ENCODE measurements at places on chromosomes 13 and 19.

DNA sequence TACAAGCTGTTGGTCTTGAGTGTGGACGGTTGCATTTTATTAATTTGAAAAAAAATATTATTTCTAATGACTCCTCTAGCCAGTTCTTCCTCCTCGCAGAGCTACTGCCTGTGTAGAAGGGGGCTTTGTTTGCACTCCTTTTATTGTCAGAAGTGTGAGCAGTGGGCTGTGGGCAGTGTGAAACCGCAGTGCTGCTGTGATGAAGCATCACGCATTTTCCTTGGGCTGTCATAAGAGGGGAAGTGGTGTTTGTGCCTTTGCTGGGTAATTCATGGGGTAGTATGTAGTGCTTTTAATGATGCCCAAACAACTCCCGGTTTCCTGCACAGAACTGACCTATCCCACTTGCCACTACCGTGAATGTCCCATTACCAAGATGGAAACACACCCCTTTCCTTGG, 357.3 kb downstream of the ZNF536 start:
- DNase-seq, result no peak

GRCh38 chr19:34034318-34034846, 137.9 kb upstream of the LSM14A start:
- no peak for DNase-seq

DNA sequence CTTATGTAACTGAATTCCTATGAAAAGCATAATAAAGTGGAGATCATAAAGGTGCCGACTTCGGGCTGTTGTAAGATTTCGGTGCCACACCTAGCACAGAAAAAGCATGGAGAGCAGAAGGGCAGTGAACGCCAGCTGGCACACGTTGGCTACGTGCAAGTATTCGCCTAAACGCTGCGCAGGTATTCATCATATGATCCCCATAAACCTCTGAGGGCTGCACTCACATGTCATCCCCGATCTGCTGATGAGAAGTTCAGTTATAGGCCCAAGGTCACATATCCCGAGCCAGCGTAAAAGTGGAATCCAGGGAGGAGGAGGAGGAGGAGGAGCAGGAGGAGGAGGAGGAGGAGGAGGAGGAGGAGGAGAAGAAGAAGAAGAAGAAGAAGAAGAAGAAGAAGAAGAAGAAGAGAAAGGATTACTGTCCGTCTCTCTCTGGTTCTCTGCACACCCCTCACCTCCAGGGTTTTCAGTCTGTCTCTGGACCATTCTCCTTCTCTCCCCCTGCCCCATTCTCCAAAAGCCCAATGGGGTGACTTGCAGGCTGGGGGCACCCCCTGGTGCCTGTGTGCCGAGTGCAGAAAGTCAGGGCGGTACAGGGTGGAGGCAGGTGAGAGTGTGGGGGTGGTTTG, 18.6 kb upstream of the CYP2S1 start:
- DNase-seq, result no peak

GRCh38 chr19:31533114-31533513, 183.9 kb upstream of the TSHZ3 start:
- no peak for DNase-seq

GRCh38 chr13:38348861-38349389, 726 bp upstream of the UFM1 start:
- DNase-seq, result peak; percentile 34

- no peak for DNase-seq
Observed at GRCh38 chr13:108560093-108560492, 69.3 kb upstream of the MYO16 start.

GRCh38 chr13:24495151-24495729, 17.3 kb downstream of the PARP4 start:
- no peak for DNase-seq

GRCh38 chr19:40718774-40719391, 2.0 kb downstream of the ITPKC start:
- no peak for DNase-seq

DNA sequence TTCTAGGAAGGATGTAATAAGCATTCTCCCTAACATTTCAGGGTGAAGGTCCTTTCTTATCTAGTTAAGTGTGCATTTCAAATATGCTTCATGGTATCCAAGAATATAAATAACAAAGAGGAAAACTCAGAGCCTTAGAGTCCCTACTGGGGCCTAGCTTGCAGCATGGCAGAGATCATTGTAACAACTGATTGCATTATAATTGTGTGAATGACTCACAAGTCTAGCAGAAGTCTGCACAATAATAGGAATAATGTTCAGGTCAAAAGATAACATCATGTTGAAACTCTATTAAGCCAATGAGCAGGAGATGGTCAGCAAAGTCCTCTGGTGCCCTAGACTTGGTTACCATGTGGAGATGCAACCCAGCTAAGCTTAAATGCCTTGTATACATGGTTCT, 3.4 kb downstream of the POSTN start:
- DNase-seq, result no peak

DNA sequence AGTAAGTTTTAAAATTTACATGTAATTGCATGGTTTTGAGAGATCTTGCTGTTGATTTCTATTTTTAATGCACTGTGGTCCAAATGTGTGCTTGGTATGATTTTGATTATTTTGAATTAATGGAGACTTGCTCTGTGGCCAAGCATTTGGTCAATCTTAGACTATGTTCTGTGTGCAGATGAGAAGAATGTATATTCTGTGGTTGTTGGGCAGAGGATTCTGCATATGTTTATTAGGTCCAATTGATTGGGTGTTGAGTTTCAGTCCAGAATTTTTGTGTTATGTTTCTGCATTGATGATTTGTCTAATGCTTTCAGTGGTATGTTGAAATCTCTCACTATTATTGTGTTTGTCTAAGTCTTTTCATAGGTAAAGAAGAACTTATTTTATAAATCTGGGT, 82.3 kb downstream of the TDRD3 start:
- no peak for DNase-seq

DNA sequence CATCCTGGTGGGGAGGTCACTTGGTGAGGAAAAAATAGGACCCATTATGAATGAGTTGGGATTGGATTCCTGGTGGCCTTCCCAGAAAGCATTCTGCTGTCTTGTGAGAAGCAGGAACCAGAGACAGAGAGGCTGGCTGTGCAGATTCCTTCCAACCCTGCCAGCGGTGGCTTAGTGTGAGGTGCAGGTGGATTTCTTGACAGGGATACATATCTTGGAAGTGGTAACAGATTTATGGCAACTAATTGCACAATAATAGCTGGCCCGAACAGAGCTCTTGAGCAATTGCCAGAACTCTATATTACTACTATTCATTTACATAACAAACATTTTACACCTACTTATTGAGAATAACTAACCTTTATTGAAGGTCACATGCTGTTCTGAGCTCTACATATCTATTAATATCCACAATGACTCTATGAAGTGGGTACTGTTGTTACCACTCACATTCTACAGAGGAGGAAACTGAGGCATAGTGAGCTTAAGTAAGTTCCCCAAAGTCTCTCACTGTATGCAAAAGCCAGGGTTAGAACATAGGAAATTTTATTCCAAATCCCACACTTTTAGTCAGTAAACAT, 173.9 kb upstream of the SERP2 start:
- no peak for DNase-seq

- no peak for DNase-seq
Observed at GRCh38 chr13:26557051-26557392, 461 bp upstream of the WASF3 start.

DNA sequence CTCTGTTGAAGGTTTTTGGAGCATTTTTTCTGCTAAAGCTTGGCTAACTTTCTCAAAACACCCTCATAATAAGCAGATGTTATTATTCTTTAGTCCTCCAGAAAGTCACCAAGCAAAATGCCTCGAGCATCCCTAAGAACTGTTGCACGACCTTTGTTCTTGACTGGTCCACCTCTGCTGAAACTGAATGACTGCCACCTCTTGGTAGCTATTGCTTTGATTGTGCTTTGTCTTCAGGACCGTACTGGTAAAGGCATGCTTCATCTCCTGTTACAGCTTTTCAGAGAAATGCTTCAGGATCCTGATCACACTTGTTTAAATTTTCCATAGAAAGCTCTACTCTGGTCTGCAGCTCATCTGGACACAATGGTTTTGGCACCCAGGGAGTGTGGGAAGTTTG, 254.8 kb downstream of the DCT start:
- DNase-seq, result no peak

DNA sequence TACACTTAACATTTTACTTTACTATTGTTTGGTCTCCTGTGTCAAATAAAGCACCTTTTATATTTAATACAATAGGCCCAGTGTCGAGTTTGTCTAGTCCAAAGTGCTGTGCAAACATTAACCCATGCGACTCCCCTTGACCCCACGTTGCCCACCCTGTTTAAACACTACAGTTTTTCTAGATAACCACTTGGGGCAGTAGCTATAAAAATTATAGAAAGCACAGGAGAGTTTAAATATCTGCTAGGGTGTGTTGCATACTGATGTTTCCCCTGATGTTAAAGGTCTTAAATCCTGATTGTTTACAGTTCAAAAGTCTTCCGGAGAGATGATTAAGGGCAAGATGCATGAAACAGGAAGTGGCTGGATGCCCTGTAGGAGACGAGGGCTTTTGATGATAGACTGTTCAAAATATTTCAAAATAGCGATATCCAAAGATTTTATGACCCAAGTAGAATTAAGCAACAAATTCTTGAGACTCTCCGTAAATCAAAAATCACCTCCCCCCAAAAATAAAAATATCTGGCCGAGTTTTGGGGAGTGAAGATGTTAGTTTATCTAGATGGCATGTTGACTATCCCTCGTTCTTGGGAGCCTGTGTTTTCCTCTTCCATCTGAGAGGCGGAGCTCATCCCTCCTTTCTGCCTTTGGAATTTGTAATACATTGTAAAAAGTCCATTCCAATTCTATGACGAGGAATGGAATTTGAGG, 167.1 kb downstream of the FGF9 start:
- DNase-seq, result no peak

- DNase-seq, result peak; percentile 63
Observed at GRCh38 chr19:42253245-42254088, 1.5 kb downstream of the ERF start.

Data from stimulated activated CD4-positive, alpha-beta T cell treated with anti-CD3 and anti-CD28 coated beads, Interleukin-1b, Interleukin-23, amount 100 ng/mL, for 4 hours (primary cell).